ENCODE measurements at places on chromosomes 7 and 10.

DNA sequence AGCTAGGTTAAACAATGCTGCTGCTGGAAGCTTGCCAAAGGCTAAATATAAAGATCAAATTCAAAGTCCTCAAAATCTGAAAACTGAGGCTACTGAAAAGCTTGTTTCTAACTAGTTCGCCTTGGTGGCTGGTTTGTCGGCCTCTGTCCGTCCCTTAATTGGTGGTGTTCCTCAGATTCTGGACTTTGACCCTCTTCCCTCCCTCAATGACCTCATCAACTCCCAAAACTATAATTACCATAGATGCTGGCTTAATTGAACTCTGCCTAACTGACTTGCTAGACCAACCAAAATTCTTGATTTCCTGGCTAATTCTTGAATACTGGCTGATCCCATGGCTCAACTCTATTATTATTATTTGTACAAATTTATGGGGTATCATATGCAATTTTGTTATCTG, 15.6 kb downstream of the ARHGAP21 start:
- DNase-seq = no peak

GRCh38 chr7:79507131-79507530, 53.7 kb upstream of the MAGI2 start:
- DNase-seq = no peak

- DNase-seq = no peak
These were observed 415.1 kb downstream of the THSD7A start for GRCh38 chr7:11416641-11417458.

DNA sequence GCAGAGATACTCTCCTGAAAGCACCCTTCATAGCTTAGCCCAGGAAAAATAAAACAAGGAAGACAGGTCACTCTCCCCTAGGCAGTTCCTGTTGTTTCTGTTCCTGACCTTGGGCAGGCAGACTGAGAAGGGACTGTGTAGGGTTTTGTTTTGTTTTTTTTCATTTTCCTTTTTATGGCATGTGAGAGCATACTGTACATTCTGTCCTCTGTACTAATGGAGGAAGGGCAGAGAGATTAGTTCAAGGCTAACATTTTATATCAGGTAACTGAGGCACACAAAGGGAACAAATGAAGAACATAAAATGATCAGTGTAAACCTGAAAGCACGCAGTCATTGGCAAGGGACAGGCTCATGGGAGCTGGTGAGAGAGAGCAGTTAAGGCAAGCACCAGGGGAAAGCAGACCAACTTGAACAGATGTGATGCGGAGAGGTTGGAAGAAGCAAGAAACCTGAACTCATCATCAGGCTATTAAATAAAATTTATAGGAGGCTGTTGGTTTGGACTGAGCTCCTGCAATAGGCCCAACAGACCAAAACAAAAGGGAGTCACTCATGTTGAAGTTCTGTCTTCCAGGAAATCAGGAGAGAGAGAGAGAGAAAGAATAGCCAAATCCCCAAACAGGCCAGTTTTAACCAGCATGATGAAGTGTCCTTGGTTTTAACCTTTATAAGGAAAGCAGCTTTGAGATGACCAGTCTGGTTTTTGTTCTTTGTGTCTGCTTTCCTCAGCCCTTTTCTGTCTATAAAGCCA, 34.1 kb upstream of the PDCD4 start:
- peak; percentile 31 for DNase-seq

Data from endothelial cell of umbilical vein (primary cell).